ENCODE measurements at places on chromosomes 5 and 9. TPM values are rescaled to one million over a fixed set of nuclear protein-coding genes. Genes with fewer than 3 reads are reported as not detected.

AHRR gene
- 27.9 TPM for total RNA-seq

DNA sequence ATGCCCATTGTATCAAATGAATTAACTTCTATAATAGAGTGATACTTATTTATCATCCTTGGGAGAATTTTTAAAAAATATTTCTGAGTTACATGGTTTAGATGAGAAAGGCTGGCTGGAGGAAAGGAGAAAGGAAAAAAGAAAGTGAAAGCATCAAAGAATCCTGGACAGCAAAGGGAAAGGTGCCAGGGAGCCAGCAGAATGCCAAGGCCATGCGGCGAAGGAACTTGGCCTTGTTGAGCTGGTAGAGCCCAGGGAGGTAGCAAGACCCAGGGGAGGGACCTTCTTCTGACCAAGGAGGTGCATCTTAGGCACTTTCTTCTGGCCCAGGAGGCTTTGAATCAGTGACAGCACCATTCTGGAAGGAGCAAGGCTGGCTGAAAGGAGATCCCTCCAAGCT lies 240.5 kb downstream of the ENC1 start:
- DNase-seq, result no peak

- DNase-seq, result no peak
These were observed 46.7 kb downstream of the SHB start for GRCh38 chr9:38022203-38022895.

- no peak for DNase-seq
These were observed 5.8 kb downstream of the C5orf22 start for GRCh38 chr5:31537851-31538250.

Measured in activated CD8-positive, alpha-beta T cell treated with anti-CD3 and anti-CD28 coated beads for 36 hours (primary cell).